Lung microvascular endothelial cell (primary cell): ENCODE measurements at places on chromosomes 5 and 9.

GRCh38 chr9:89701221-89701798 lies 96.5 kb downstream of the GADD45G start:
- no peak for DNase-seq

DNA sequence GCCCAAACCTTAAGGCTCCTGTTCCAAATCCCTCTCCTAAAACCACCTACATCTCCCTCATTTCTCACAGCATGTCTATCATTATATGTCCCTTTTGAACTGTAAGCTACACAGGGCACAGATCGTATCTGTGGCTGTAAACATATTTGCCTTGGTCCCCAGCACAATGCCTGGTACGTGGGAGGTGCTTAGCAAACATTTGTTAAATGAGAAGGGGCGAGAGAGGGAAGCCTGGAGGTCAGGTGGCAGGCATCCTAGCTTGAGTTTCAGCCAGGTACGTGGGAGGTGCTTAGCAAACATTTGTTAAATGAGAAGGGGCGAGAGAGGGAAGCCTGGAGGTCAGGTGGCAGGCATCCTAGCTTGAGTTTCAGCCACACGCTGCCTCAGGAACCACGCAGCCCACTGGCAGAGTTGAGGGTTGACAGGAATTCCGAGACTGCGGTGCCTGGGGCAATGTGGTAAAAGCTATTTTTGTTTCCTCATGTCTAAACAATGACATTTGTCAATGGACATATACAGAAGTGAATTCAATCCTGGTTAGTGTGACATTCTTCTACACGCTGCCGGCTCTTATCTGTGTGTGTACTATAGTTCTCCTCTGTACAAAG lies 113.6 kb downstream of the EFNA5 start:
- no peak for DNase-seq

GRCh38 chr5:137122558-137122957 lies 376.6 kb downstream of the SPOCK1 start:
- no peak for DNase-seq

- no peak for DNase-seq
These were observed 669.0 kb downstream of the ACTL7B start for GRCh38 chr9:108186642-108187395.

DNA sequence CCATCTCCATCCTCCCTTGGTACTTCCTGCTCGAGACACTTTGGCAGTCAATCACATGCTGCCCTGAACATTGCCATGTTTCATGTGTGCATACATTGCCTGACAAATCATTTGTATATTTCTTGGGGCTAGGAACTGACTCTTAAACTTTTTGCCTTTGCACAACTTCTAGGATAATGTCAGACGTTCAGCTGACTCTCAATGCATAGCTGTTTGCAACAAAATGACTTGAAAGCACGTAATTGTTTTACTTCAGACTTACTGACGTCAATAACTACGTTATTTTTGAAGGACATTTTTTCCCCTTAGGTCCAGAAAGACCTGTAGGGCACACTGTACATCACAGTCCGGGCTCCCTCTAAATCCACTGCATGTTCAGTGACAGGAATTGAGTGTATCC lies 37.4 kb upstream of the DAB2 start:
- no peak for DNase-seq

DNA sequence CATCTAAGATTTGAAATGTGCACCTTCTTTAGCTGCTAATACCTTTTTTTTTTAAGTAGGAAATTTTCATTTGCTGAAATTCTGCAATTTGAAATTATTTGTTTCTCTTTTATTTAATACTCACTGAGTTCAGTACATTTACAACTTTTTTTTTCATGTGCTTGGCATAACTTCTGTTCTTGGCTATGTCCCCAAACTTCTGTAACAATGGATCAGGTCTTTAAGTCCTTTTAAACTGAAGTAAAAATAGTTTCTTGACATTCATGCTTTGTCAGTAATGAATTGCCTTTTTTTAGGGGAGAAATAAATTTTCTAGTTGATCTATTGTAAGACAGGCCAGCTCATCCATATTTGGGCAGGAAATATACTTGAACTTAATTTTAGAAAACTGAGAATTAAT lies 41.5 kb downstream of the EDIL3 start:
- peak; percentile 43 for DNase-seq

DNA sequence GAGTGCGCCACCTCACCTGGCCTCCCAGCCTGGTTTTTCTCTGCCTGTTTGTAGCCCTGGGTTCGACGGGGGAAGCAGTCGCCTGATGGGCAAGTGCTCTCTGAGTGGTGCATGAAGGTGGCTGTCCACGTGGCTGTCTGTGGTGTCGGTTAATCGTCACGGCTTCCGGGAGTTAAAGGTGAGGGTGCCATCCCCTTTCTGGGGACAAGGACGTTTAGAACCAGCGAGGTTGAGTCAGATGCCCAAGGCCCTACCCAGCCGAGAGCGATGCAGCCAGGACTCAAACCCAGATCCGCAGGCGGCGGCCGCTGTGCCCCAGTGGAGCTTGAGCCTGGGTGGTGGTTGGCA lies 47.7 kb downstream of the RXRA start:
- no peak for DNase-seq
